ENCODE measurements at places on chromosomes 5 and 9. TPM values are rescaled to one million over a fixed set of nuclear protein-coding genes. Genes with fewer than 3 reads are reported as not detected.

FOXD4L6 gene
- not detected for total RNA-seq

ENTREP1 gene
- not detected for total RNA-seq

ARL14EPL gene
- 0.32 TPM for total RNA-seq

MAMDC4 gene
- 1.1 TPM for total RNA-seq

COL15A1 gene
- total RNA-seq: 29.7 TPM

CCDC127 gene
- total RNA-seq: 8.9 TPM

CATSPER3 gene
- not detected for total RNA-seq

OR1Q1 gene
- total RNA-seq: 0.36 TPM

SMIM33 gene
- not detected for total RNA-seq

IL5 gene
- not detected for total RNA-seq

PDZD2 gene
- total RNA-seq: 0.81 TPM

GPR151 gene
- not detected for total RNA-seq

HRCT1 gene
- total RNA-seq: not detected

ZNG1E gene
- total RNA-seq: 28.9 TPM

CD274 gene
- 2.9 TPM for total RNA-seq

IQGAP2 gene
- total RNA-seq: 0.12 TPM

ARHGEF28 gene
- total RNA-seq: 42.4 TPM

PCDHB10 gene
- total RNA-seq: 0.81 TPM

PCDHB12 gene
- 0.97 TPM for total RNA-seq

KIF12 gene
- total RNA-seq: under 0.01 TPM

FUBP3 gene
- total RNA-seq: 40.9 TPM

TUBB4B gene
- total RNA-seq: 132 TPM

SURF2 gene
- total RNA-seq: 8.8 TPM

SLC1A1 gene
- 8.3 TPM for total RNA-seq

ADAMTS13 gene
- 1.8 TPM for total RNA-seq

GMCL2 gene
- not detected for total RNA-seq

MZB1 gene
- total RNA-seq: not detected

TTC16 gene
- not detected for total RNA-seq

PCDHGA6 gene
- 6.5 TPM for total RNA-seq

ORM1 gene
- total RNA-seq: not detected

HMCN2 gene
- 0.61 TPM for total RNA-seq

PCDH1 gene
- 1.2 TPM for total RNA-seq
